ENCODE measurements at places on chromosomes 1 and 21. TPM values are rescaled to one million over a fixed set of nuclear protein-coding genes. Genes with fewer than 3 reads are reported as not detected.

- DNase-seq: no peak
These were observed 69.5 kb downstream of the TRIM11 start for GRCh38 chr1:228337031-228337564.

GRCh38 chr1:247385283-247385682, 30.7 kb upstream of the NLRP3 start:
- no peak for DNase-seq

- no peak for DNase-seq
These were observed 16.4 kb downstream of the CD244 start for GRCh38 chr1:160846281-160846680.

- DNase-seq: no peak
These were observed 2.4 kb downstream of the TSPEAR start for GRCh38 chr21:44708866-44709425.

DNA sequence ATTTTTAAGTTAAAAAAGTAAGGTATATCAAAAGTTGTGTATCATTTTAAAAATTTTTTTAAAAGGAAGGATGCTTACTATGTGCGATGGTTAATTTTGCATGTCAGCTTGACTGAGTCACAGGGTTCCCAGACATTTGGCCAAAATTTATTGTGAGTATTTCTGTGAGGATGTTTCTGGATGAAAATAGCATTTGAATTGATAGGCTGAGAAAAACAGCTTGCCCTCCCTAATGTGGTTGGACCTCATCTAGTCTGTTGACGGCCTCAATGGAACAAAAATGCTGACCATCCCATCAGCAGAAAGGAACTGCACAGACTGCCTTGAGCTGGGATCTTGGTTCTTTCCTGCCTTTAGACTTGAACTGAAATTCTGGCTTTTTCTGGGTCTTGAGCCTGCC, 724.5 kb downstream of the NCAM2 start:
- DNase-seq: no peak

DNA sequence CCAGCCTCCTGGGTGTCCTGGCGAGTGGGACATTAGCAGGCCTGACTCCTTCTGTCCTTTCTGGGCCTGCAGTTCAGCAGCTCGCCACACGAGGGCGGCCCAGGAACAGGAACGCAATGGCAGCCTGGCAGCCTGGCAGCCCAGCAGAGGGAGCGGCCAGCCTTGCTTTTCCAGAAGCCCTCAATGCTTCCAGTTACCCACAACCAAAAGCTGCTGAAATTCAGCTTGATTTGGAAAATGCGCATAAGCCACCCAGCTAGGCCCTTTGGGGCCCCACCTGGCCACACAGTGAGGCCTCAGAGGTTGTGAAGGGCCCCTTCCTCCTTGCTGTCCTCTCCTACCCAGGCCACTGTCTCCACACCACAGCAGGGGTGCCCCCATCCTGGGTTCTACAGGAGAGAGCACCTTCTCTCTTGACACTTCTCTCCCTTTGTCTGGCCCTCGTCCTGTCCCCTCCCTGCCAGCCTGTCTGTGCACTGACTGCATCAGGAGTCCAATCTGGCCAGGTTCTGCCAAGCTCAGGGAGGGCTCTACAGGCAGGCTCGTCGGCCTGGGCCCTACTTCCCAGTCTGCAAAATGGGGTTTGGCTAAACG, 103.4 kb upstream of the VAMP3 start:
- DNase-seq: peak; percentile 51

GRCh38 chr1:100861379-100861778, 33.3 kb downstream of the EXTL2 start:
- no peak for DNase-seq

DNA sequence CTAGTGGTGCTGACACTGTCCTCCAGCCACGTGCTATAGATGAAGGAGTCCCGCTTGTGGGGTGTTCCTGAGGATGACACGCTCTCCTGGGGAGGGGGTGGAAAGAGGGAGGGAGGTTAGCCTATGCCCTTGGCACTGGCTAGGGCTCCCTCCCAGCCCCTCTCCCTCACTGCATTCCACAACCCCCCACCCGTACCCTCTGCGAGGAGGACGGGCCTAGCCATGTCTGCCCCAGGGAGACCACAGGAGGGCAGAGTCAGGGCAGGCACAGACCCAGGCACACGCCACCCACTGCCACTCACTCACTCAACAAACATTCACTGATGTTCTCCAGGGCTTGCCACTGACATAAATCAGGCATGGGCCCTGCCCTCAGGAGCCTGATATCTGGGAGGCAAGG, 70.7 kb downstream of the RAP1GAP start:
- no peak for DNase-seq

- no peak for DNase-seq
These were observed 648 bp upstream of the TRAPPC3 start for GRCh38 chr1:36149973-36150295.

- DNase-seq: no peak
These were observed 137.2 kb downstream of the LRIG2 start for GRCh38 chr1:113210248-113210647.

- DNase-seq: no peak
These were observed 4.5 kb upstream of the EXTL1 start for GRCh38 chr1:26016953-26017545.

- no peak for DNase-seq
These were observed 111.2 kb upstream of the LBR start for GRCh38 chr1:225539069-225539468.

DNA sequence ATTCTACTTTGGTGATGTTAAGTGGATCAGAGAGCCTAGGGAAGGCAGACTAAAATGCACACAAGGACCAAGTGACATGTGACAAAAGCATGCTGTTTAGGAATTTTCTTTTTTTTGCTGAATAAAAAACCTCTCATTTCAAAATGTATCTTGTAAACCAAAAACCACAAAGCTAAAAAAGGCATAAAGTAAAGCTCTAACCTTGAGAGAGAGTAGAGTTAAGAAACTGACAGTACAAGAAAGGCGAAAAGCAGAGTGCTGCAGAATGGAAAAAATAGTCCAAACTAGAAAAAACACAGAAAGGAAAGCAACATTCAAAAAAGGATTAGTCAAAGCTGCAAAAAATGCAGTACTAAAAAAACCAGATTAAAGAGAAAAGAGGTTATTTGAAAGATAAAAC, 76.5 kb downstream of the EPS15 start:
- DNase-seq: no peak

GRCh38 chr1:100100202-100100601, 32.5 kb downstream of the SASS6 start:
- no peak for DNase-seq

- DNase-seq: no peak
These were observed 2.1 kb upstream of the CAPN9 start for GRCh38 chr1:230745071-230745470.

- DNase-seq: no peak
These were observed 14.0 kb upstream of the SPSB1 start for GRCh38 chr1:9278585-9279153.

DNA sequence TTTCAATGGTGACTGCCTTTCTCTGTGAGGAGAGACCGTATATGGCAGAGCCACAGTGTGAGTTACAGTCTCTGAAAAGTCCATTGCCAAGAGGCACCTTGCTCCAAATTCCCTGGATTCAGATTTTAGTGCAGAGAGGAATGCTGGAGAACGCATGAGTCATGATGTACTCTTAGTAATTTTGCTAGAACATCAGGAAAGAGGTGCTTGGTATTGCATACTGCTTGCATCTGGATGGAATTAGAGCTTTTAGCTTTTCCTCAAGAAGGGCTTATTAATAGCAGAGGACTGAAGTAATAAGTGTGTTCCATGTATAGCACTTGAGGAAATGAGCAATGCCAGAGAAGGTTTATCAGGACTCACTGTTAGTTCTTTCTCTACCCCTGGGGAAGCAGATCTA, 40.5 kb upstream of the AKT3 start:
- no peak for DNase-seq

DNA sequence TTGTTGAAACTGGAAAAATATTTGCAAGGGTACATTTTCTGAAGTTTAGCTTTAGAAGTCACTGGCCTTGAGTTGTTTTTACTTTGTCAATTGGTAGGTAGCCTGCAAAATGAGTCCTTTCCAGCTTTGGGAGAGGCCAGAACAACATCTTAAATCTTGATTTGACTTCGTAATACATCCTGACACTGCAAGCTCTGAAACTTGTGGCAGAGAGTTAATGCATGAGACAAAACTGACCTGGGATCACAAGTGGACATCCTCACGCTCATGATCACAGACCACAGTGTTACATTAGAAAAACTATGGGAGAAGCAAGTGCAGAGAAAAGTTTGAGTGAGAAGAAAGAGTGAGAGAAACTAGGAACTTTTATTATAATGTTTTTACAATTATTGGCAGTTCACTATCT, 550.9 kb downstream of the USP25 start:
- DNase-seq: no peak

GRCh38 chr1:151370211-151370911, 2.1 kb downstream of the SELENBP1 start:
- no peak for DNase-seq

- DNase-seq: no peak
These were observed 21.5 kb downstream of the FGGY start for GRCh38 chr1:59318271-59318860.

GRCh38 chr1:3807769-3808168, 11.5 kb upstream of the LRRC47 start:
- no peak for DNase-seq

- peak; percentile 12 for DNase-seq
These were observed 2.2 kb upstream of the KANK4 start for GRCh38 chr1:62321446-62321845.

DNA sequence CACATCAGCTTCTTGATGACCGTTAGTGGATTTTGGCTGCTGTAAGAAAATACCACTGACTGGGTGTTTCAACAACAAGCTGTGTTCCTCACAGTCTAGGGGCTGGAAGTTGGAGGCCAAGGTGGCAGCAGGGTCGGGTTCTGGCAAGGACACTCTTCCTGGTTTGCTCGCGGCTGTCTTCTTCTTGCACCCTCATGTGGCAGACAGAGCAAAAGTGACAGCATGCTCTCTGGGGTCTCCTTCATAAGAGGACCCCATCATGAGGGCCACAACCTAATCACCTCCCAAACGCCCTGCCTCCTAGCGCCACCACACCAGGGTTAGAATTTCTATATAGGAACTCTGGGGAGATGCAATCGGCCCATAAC, 18.6 kb upstream of the TSPEAR start:
- DNase-seq: no peak

GRCh38 chr1:35298464-35298863, 30.0 kb downstream of the ZMYM4 start:
- peak; percentile 20 for DNase-seq

DNA sequence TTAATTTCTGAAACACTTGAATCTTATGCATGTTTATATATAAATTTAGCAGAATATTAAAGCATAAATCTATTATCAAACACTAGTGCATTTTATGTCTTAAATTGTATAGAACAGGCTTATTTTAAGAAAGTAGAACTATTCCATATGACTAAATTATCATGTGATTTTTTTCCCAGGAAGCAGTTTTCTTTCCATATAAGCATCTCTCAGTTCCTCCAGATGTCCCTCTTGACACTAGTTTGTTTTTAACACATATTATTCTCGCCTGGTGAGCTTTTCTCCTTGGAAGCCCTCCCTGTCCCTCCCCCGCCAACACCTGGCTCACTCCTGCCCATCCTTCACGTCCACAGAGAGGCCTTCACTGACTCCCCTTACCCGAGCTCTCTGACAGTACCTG, 48.3 kb upstream of the BCAR3 start:
- no peak for DNase-seq

GRCh38 chr1:6086358-6086757, 40.7 kb downstream of the KCNAB2 start:
- no peak for DNase-seq

DNA sequence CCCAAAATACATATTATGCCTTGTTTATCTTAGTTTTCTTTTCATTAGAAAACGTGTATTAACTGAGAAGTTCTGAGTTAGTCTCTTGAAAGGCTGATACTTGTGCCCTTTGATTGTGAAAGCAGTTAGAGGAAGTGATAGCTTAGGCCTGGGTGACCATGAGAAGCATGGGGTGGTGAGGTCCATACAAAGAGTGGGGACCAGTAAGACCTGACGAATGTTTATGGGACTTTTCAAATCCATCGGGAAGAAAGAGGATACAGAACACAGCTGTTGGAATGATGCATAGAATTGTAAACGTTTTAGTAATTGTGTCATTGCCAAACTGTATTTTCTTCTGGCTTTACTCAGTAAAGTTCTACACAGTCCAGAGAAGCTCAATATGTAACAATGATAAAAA, 259.8 kb downstream of the LMO4 start:
- no peak for DNase-seq

GRCh38 chr1:231171623-231172197, 9.9 kb downstream of the TRIM67 start:
- DNase-seq: no peak

DNA sequence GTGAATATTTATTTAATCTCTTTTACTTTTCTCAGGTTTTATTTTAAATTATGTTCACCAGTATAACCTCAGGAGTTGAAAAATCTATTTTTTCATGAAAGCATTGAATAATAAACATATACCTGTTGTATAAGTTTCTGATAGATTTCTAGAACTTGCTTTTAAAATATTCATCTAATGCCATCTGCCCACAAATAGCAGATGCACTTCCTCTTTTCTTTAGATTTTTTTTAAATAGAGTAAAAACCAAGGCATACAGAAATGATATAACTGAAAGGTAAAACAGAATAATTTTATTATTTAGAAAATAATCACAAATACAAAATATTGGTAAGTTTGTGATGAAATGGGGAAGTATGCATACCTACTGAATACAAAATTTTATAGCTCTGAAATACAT, 130.7 kb upstream of the PRMT6 start:
- DNase-seq: no peak

GRCh38 chr1:104082221-104082620, 332.5 kb downstream of the AMY1C start:
- no peak for DNase-seq

GRCh38 chr1:153253693-153254092, 5.8 kb upstream of the LORICRIN start:
- no peak for DNase-seq

GRCh38 chr1:81571946-81572345, 228.8 kb upstream of the ADGRL2 start:
- no peak for DNase-seq

GRCh38 chr1:39590546-39590945, 14.0 kb upstream of the PABPC4 start:
- DNase-seq: no peak

GRCh38 chr1:104309673-104310072, 560.0 kb downstream of the AMY1C start:
- DNase-seq: no peak

The OXCT2 gene
- 1.9 TPM for total RNA-seq

The SLC6A17 gene
- total RNA-seq: 5.7 TPM

The RAB42 gene
- 4.2 TPM for total RNA-seq

The TXNDC12 gene
- 77.5 TPM for total RNA-seq

The CTNNBIP1 gene
- 36.9 TPM for total RNA-seq

The CAMSAP2 gene
- 40.1 TPM for total RNA-seq

The MEAF6 gene
- 50.0 TPM for total RNA-seq

The CD160 gene
- total RNA-seq: not detected

The HES4 gene
- 74.2 TPM for total RNA-seq

The CRYBG2 gene
- 0.64 TPM for total RNA-seq

The OPRD1 gene
- total RNA-seq: 5.4 TPM

The ODR4 gene
- 16.6 TPM for total RNA-seq

The TEX38 gene
- not detected for total RNA-seq

The HSD3B2 gene
- 1.2 TPM for total RNA-seq

The FCRL1 gene
- total RNA-seq: not detected

The KRTAP10-12 gene
- total RNA-seq: not detected

The FCAMR gene
- not detected for total RNA-seq
